ENCODE measurements at places on chromosomes 2 and 18.

- no peak for DNase-seq
Measured at GRCh38 chr18:56721031-56721430, 69.9 kb downstream of the WDR7 start.

GRCh38 chr18:14999085-14999975, 251.4 kb downstream of the ANKRD30B start:
- no peak for DNase-seq

GRCh38 chr2:180978903-180979748, 1.3 kb upstream of the UBE2E3 start:
- DNase-seq = no peak

DNA sequence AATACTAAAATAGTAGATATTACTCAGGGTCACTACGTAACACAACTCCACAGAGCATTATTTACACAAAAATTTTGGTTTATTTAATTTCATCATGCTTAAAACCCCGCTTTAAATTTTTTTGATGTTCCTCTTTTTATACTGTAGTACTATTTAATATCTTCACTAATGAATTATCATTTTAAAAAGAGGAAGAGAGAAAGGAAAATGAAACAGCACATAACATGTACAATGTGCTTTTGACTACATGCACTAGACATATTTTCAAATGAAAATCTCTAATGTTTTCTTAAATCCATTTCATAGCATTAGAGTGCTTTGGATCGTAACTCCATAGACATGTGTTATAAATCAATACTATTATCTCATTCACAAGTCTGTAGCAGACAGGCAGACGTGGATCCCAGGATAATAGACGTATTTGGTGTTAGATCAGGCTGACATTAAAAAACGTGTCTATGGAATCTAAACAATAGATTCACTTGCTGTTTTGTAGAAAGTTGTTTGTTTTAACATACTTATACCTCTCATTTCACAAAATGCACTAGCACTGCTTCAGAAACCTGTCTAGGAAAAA, 897.0 kb downstream of the CPS1 start:
- no peak for DNase-seq

DNA sequence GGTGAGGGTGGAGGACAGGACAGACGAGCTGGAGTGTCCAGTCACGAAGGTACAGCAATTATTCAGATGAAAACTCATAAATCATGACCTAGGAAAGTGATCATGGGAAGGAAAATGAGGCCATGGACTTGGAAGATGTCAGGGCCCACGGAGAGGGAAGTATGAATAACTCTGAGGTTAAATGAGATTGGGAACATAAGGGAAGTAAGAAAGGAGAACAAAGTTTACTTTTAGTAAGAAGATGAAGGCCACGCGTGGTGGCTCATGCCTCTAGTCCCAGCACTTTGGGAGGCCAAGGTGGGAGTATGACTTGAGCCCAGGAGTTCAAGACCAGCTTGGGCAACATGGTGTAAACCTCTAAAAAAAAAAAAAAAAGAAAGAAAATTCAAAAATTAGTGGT, 56.2 kb downstream of the AQP4 start:
- DNase-seq = no peak

DNA sequence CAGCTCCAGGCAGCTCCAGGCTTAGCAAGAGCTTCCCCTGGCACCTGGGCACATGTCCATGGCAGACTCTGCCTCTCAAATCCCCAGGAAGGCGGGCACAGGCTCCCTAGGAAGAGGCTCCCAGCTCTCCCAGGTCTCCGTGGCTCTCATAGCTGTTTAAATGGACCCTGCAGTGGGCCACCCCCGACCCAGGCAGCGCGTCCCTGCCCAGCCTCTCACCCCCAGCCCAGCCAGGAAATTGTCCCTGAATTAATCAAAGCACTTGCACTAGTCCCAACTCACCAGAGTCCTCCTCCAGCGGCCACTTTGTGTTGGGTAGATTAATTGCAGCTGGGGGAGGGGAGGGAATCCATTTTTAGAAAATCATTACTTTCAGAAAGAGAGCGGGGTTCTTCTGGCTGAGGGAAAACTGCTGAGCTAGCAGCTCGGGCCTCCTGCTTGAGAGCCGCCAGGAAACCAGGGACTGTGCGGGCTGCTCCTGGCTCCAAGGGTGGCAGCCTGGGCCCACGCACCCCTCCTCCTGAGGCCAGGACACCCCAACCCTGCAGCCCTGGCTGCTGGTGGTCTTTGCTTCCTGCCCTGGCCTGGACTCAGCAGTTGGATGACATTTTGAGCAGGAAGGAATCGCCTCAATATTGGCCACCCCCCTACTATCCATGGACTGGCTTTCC, 36.0 kb downstream of the SMAD7 start:
- no peak for DNase-seq

GRCh38 chr2:191032588-191033429, 18.8 kb upstream of the STAT1 start:
- no peak for DNase-seq

- peak; percentile 37 for DNase-seq
Measured at GRCh38 chr2:109031476-109032228, 42.6 kb upstream of the EDAR start.

- DNase-seq = no peak
Measured at GRCh38 chr2:111194835-111195621, 74.3 kb downstream of the BCL2L11 start.

- DNase-seq = no peak
Measured at GRCh38 chr2:103144837-103145236, 383.0 kb downstream of the TMEM182 start.

- DNase-seq = no peak
Measured at GRCh38 chr2:166614503-166614902, 120.5 kb upstream of the SCN7A start.

DNA sequence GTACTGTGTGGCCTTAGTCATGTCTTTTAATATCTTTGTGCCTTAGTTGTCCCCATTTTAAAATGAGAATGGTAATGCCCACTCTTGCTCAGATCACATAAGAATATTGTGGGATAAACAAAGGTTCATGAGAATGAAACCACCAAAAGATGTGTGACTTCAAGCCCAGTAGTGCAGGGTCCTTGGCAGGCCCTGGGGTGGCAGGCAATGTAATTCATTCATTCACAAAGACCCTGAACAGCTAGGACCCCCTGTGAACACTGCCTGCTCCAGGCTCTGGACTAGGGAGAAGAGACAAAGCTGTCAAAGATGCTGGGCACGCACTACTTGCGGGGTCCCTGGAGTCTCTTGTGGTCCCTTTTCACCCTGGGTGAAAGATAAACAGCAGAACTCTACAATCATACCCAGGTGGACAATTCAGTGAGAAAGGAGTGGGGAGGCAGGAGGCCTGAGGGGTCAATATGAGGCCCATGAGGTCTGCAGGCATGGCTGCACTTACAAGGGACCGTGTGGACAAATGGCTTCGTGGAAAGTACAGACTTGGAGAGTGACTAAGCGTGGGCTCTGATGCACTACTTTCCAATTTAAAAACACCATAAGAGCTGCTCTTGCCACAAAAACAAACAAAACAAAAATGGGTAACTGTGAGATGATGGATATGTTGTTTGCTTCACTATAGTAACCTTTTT, 136.1 kb downstream of the SMAD7 start:
- no peak for DNase-seq

- no peak for DNase-seq
Measured at GRCh38 chr2:20599861-20600461, 50.9 kb downstream of the HS1BP3 start.

DNA sequence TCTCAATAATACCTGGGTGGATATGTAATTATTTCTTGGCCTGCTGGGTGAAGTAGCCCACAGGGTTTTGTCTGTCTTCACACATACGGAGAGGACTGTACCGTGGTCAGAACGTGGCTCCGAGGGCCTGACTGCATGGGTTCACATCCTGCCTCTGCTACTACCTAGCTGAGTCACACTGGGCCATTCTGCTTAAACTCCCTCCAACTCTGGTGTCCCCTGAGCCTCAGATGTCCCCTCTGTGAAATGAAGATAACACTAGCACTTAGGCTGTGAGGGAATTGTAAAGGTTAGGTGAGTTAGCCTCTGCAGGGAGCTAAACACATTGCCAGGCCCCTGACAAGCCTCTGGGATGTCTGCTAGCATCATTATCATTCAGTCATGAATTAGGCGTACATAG, 120.1 kb upstream of the NABP1 start:
- DNase-seq = no peak

- DNase-seq = no peak
Measured at GRCh38 chr2:10451819-10452218, 3.7 kb upstream of the ODC1 start.

DNA sequence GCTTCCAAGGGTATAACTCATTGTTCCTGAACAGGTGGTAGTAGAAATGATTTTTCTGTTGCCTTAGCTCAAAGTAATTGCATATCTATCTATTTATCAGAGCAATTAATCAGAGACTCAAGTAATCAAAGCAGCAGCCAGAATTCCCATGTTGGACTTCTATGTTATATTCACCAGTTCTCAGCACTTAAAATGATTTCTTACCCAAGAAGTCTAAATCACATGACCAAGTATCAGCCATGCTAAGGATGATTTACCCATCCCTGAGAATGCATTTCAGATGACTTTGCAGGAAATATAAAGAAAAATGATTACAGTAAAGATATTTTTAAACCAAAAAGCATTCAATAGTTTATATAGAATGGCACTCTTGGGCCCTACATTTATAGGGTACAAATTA, 352.2 kb downstream of the NUP35 start:
- no peak for DNase-seq

DNA sequence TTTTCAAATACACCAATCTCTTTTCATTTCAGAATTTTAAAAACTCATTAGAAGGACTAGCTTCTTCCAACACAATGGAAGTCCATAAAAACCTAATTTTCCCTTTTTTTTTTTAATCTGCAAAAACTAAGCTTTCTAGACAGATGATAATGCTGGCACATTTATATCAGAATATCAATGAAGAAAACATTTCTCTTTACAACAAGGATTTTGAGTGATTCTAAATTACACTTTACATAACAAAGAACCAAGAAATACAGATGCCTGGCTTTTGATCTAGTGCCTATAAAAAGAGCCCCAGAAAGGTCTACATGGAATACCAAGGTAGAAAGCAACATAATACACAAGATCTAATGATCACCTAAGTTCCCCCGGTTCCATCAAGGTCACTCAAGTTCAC, 108.0 kb downstream of the AFF3 start:
- no peak for DNase-seq

DNA sequence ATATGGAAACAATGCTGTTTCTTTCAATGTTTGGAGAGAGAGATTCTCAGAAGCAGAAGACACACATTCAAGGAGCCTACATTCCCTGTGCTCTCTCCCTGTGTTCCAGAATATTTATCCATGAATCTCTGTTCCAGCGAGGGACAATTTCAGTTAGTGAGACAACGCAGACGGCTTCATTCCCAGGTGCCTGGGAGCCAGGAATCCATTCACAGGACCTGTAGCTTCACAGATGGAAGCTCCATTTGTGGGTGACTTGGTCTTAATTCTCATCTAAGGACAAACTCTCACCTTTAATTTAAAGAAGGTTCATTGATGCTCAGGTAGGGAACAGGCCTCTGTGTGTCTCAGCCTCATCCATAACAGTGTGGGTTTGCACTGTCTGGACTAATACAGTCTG, 1156.6 kb downstream of the RPIA start:
- no peak for DNase-seq

DNA sequence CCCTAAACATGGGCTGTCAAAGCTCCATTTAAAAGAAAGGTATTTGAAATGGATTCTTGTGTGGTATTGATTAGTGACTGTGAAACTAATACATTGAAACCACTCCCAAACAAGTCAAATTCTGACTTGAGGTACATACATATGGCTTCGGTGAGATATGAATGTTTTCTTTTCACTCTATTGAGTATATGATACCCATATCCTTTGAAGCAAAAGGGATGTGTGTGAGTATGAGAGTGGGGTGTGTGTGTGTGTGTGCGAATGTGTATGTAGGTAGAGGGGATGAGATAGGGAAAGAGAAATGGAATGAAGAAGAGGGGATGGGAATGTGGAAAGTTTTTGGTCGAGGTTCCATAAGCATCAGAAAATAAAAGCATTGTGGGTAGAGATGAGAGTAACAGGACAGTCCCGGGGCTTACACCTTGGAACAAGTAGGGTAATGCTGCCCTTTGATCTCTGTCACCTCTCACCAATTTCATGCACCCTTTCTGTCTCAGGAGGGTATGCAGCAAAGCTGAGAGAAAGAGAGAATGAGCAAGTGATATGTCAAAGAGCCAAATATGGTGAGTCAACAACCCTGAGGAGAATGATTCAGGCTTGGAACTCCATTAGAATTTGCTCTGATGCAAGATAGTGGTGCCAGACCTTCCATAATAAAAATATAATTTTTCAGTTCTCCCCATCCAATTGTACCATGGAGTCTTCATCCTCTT, 64.0 kb upstream of the ZEB2 start:
- no peak for DNase-seq

DNA sequence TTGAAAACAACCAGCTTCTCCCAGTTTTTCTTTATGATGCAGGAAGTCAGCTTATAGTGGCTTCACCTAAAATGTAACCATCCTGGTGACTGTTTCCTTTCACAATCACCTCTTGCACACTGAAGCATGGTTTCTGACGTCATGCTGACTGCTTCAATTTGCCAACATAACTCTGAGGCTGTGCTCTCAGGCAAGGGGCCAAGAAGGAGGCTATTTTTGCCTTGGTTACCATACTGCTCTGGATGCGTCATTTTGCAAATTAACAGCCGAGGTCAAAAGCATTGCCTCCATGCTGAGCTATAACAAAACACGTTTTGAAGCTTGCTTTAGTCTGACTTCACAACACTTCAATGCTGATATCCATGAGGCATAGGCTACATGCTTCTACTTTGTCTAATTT, 397.8 kb downstream of the METTL4 start:
- DNase-seq = no peak

DNA sequence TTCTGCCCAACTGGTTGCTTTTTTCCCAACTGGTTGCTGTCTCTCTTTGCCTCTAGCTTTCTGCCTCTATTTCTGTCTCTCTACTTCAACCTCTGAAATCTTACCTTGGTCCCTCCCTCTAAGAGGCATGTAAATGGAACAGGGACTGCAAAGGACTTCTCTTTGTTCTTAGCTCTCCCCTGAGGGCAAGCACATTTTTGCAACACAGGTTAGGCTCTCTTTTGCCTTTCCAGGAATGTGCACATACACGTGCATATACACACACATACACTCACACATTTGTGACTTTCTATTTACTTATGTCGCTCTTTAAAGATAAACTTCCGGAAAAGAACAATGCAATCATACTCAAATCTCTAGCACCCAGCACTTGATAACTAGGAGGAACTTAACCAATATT, 262.6 kb upstream of the DDX18 start:
- DNase-seq = no peak

GRCh38 chr2:114752425-114752824, 310.0 kb downstream of the DPP10 start:
- DNase-seq = no peak

GRCh38 chr2:9771481-9772017, 71.7 kb upstream of the TAF1B start:
- DNase-seq = no peak

DNA sequence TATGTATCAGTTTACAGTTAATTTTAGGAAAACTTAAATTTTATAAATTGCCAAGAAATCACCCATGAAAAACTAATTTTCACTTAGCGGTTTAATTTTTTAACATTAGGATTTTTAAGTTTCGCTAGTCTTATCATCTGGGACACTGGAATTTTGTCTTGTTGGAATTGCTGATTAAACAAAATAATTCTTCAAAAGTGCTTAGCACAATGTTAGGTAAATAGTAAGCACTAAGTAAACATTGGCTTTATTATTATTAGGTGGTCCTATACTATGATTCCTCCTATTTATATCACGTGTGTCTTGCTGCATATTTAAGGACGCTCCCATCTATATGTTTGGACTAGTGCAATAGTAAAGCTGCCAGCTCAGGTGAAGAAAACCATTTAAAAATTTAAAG, 54.6 kb upstream of the MAP4K3 start:
- DNase-seq = no peak
